ENCODE measurements at places on chromosomes 16 and 17.
A peak's percentile ranks its signal among the peaks of the same experiment; 100 is the strongest.

GRCh38 chr16:2150418-2151187 is 2.2 kb downstream of the RAB26 start:
- peak; percentile 84 for DNase-seq

DNA sequence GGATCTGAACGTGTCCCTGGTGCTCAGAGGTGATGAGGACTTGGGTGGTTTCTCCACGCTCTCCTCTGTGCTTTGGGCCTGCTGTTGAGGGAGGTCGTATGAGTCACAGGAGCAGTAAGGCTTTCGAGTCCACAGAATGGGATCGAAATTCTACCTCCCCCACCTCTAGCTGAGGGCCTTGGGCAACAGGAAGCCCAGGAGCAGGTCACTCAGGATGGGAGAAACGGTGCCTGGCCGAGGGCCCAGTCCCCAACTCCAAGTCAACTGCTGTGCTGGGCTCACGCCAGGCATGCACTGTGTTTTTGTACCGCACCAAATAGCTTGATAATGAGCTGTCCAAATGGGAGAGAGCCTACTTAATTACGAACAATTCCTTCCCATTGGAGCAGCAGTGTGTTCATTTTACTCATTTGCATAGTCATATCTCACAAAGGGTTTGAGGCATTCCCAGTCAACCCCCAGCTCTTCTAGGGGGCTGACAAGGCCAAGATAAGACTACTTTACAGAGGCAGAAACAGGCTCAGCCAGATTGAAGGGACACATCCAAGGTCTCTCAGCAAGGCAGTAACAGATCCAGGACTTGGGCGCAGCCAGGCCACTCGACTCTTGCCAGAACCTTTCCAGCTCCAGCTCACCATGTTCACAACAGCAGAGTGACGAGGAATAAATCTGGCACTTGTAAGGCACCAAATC is 53.6 kb downstream of the WNT3 start:
- DNase-seq: no peak

GRCh38 chr16:77169650-77170236 is 21.2 kb upstream of the MON1B start:
- no peak for DNase-seq

- DNase-seq: no peak
Measured at GRCh38 chr16:69481901-69482341, 57.5 kb downstream of the CYB5B start.

DNA sequence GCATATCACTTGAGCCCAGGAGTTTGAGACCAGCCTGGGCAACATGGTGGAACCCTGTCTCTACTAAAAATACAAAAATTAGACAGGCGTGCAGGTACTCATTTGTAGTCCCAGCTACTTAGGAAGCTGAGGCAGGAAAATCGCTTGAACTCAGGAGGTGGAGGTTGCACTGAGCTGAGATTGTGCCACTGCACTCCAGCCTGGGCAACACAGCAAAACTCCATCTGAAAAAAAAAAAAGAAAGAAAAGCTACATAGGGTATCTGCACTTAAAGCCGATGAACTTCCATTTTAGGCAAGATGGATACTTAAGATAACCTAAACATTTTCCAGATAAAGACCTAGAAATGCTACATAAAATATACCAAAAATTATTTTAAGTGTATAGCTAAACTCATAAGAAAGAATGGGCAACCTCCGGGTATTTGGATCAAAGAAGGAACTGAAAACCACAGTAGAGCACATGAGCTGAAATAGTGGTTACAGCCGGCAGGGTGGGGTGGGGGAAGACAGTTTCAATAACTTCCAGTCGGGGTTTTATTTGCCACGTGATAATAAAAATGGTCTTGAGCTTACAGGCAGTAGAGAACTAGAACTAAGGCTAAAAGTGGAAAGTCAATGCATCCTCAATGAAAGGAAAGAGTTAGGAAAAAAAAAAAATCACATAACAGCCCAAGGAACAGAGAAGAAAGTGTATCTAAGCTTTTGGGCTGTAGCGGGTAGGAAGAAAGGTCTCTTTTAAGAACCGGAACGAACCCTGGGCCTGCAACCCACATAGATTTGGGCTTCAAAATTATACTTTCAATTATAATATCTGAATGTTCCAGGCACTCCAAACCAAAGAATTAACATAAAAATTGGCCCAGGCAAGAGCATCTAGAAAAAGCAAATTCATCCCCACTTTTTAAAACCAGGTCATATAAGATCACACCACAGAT is 53.1 kb downstream of the CFDP1 start:
- no peak for DNase-seq

GRCh38 chr17:42472709-42473521 is 14.2 kb downstream of the ATP6V0A1 start:
- no peak for DNase-seq

DNA sequence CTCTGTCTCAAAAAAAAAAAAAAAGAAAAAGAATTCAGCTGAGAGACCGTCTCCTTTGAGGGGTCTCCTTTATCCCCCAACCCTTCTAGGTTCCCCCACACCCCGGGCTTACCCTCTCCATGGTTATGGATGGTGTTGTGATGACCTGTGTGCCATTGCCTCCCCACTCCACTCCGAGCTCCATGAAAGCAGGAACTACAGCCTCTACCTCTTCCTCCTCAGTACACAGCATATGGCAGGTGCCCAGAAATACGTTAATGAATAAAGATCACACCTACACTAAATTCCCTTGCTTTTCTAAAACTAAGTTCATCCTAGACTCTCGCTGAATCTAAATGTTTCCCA is 17.2 kb downstream of the COPRS start:
- DNase-seq: no peak

DNA sequence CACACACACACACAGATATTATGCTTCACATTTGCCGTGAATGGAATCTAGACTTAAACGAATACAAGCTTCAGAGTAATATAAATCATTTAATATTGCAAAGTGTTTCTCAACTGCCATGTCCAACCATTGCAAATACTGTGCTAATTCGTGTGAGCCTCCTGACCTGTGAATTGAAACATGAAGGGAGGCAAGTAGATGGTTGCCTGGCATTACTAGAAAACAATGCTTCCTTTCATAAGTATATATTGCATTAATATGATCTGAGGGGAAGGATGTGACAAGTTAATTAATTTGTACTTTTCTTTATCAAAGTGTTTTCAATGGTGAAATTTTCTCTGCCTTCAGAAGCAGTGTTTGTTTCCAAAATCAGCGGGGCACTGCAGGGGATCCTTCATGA is 25.7 kb upstream of the GPR139 start:
- DNase-seq: no peak

- DNase-seq: no peak
Measured at GRCh38 chr17:47935961-47936360, 5.4 kb upstream of the PNPO start.

- no peak for DNase-seq
Measured at GRCh38 chr16:26070302-26071100, 378.7 kb downstream of the HS3ST4 start.

- DNase-seq: peak; percentile 66
Measured at GRCh38 chr17:41734139-41734948, at the start of gene HAP1. TSS of gene HAP1 (minus strand) at chr17:41734643. CDS start at chr17:41734634, 9 bp downstream.

DNA sequence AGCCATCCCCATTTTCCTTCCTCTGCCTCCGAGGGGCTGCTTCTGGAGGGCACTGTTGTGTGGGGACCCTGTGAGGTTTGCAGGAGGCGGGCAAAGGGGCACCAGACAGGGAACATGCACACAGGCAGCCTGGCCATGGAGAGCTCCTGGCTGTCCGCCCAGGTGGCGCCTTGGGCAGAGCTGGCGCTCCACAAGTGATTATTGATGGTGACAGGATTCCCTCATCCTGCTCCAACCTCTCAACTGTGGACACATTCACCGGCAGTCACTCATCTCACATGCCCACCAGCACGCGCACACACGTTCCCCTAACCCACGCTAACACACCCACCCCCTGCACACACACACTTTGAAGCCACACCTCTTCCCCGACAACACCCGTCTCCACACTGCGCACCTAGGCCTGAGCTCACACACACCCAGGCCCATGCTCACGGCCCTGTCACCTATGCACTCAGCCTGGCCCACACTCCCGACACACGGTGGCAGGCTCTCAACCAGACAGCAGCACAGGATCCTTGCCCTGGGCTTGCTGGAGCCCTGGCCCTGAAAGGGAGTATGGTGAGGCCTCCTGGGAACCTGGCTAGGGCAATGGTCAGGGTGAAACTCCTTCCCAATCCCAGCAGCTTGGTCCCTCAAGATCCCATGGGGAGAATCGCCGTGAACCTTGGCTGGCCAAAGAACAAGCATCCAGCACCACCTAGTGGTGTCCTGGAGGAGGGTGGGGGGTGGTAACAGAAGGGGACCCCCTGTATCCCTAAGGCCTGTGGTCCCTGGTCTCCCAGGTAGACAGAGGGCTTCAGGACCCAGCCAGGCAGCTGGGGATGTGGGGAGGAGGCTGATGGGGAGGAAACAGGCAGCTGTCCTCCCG is 3.6 kb downstream of the PNMT start:
- DNase-seq: no peak

GRCh38 chr16:13118091-13118490 is 216.7 kb downstream of the SHISA9 start:
- DNase-seq: no peak

- no peak for DNase-seq
Measured at GRCh38 chr17:80564545-80564944, 19.9 kb downstream of the RPTOR start.

- no peak for DNase-seq
Measured at GRCh38 chr17:17565471-17566339, 25.8 kb downstream of the PEMT start.

GRCh38 chr17:39699818-39700147 is at the start of gene ERBB2:
TSS of gene ERBB2 (plus strand) at chr17:39700064. CDS start at chr17:39700239, 175 bp downstream.
- no peak for DNase-seq

GRCh38 chr17:17990282-17990681 is 17.6 kb downstream of the DRC3 start:
- DNase-seq: no peak

DNA sequence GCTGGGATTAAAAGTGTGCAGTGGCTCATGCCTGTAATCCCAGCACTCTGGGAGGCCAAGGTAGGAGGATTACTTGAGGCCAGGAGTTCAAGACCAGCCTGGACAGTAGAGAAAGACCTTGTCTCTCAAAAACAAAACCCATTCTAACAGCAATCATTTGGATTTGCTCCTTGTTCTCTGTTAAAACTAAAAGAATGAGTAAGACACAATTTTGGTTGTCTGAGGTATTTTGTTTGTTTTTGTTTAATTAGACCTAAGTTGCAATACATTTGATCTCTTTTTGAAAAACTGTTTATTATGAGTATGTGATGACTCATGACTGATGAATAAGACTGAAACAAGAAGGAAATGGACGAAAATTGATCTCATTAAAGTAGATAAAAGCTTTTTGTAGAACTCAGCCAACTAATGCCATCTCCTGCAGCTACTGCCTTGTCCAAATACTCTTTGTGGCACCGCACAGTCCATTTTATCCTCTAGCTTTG is 29.0 kb downstream of the GLG1 start:
- no peak for DNase-seq

- DNase-seq: peak; percentile 90
Measured at GRCh38 chr17:41801374-41802271, 10.1 kb downstream of the P3H4 start.

All from activated CD8-positive, alpha-beta memory T cell treated with anti-CD3 and anti-CD28 coated beads for 24 hours (primary cell).